ENCODE measurements at places on chromosomes 5 and 9. TPM values are rescaled to one million over a fixed set of nuclear protein-coding genes. Genes with fewer than 3 reads are reported as not detected.

The DNM1 gene
- total RNA-seq = 86.0 TPM

The IFNB1 gene
- not detected for total RNA-seq

The KLHL9 gene
- 48.1 TPM for total RNA-seq

The TAF11L10 gene
- total RNA-seq = not detected

The SVEP1 gene
- total RNA-seq = 150 TPM

The SLC36A1 gene
- 8.4 TPM for total RNA-seq

The PCDHGA1 gene
- total RNA-seq = 2.3 TPM

The CCDC152 gene
- 5.8 TPM for total RNA-seq

The AQP7 gene
- 0.99 TPM for total RNA-seq

The TRPM6 gene
- under 0.01 TPM for total RNA-seq

Data from smooth muscle cell of trachea (primary cell).